ENCODE measurements at places on chromosomes 16 and 17. TPM values are rescaled to one million over a fixed set of nuclear protein-coding genes. Genes with fewer than 3 reads are reported as not detected.

The C16orf89 gene
- total RNA-seq: 0.29 TPM

The KRT17 gene
- 3.5 TPM for total RNA-seq

The NPIPA8 gene
- total RNA-seq: not detected

The MYO15A gene
- 1.4 TPM for total RNA-seq

The MMP15 gene
- total RNA-seq: not detected

The SLC4A1 gene
- total RNA-seq: not detected

The TEKT1 gene
- not detected for total RNA-seq

The KIF2B gene
- not detected for total RNA-seq

The NUPR1 gene
- total RNA-seq: 28.7 TPM

The RAP1GAP2 gene
- total RNA-seq: 2.7 TPM

The ABCA8 gene
- 23.6 TPM for total RNA-seq

The RANBP10 gene
- 3.2 TPM for total RNA-seq

The NEUROD2 gene
- total RNA-seq: not detected

The CMTM1 gene
- total RNA-seq: 2.0 TPM

The ADAD2 gene
- not detected for total RNA-seq

The COASY gene
- 57.4 TPM for total RNA-seq

The ZPBP2 gene
- not detected for total RNA-seq

The AOC2 gene
- total RNA-seq: under 0.01 TPM

The FOXF1 gene
- total RNA-seq: 15.8 TPM

The PRSS33 gene
- total RNA-seq: not detected

The ITGAX gene
- 0.86 TPM for total RNA-seq

The KRTAP9-8 gene
- total RNA-seq: not detected

The PMFBP1 gene
- not detected for total RNA-seq

The MVD gene
- total RNA-seq: 255 TPM

The WSCD1 gene
- not detected for total RNA-seq

The KCNH6 gene
- not detected for total RNA-seq

The RRAD gene
- 10.6 TPM for total RNA-seq

The GAS2L2 gene
- not detected for total RNA-seq

The FBXO39 gene
- 1.9 TPM for total RNA-seq

The CENPX gene
- total RNA-seq: 149 TPM

The NPIPB9 gene
- not detected for total RNA-seq

The HSDL1 gene
- 12.4 TPM for total RNA-seq

The HOXB6 gene
- 11.0 TPM for total RNA-seq

The BAHCC1 gene
- 6.3 TPM for total RNA-seq

The KRTAP1-1 gene
- not detected for total RNA-seq

The KRTAP1-5 gene
- total RNA-seq: 15.4 TPM

The EVI2B gene
- total RNA-seq: 1.7 TPM

The CFAP97D1 gene
- not detected for total RNA-seq

The ACSM2A gene
- total RNA-seq: not detected

The ST6GALNAC1 gene
- total RNA-seq: not detected

The ABCC6 gene
- total RNA-seq: 4.0 TPM

The GPR142 gene
- not detected for total RNA-seq

The SGCA gene
- total RNA-seq: not detected

The KIF18B gene
- 11.2 TPM for total RNA-seq

The KRT24 gene
- not detected for total RNA-seq

The C17orf75 gene
- total RNA-seq: 18.7 TPM
